ENCODE measurements at places on chromosomes 4 and X.

- DNase-seq = no peak
These were observed 25.3 kb downstream of the STEEP1 start for GRCh38 chrX:119539872-119540271.

DNA sequence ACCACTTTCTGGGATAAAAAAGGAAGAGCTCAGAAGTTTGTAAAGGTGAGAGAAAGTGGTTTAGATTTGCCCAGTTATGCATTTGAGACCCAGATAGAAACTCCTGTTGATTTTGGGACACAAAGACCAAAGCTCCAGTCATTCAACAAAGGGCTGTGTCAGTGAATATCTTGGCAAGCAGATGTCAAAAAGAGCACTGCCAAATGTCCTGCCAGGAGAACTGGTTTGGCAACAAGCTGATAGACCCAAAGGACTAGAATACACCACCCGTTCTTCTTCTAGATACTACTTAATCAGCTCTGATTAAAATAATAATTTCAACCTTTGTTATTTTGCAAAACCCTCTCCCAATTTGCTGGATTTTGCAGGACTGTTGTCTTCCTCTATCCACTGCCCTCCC, 121.4 kb downstream of the NHS start:
- DNase-seq = no peak

- DNase-seq = peak; percentile 70
These were observed 247 bp upstream of the PPA2 start for GRCh38 chr4:105474099-105474518.

GRCh38 chr4:40608628-40609027, 21.0 kb downstream of the RBM47 start:
- DNase-seq = no peak

GRCh38 chrX:133869270-133869669, 116.1 kb downstream of the GPC3 start:
- DNase-seq = no peak

DNA sequence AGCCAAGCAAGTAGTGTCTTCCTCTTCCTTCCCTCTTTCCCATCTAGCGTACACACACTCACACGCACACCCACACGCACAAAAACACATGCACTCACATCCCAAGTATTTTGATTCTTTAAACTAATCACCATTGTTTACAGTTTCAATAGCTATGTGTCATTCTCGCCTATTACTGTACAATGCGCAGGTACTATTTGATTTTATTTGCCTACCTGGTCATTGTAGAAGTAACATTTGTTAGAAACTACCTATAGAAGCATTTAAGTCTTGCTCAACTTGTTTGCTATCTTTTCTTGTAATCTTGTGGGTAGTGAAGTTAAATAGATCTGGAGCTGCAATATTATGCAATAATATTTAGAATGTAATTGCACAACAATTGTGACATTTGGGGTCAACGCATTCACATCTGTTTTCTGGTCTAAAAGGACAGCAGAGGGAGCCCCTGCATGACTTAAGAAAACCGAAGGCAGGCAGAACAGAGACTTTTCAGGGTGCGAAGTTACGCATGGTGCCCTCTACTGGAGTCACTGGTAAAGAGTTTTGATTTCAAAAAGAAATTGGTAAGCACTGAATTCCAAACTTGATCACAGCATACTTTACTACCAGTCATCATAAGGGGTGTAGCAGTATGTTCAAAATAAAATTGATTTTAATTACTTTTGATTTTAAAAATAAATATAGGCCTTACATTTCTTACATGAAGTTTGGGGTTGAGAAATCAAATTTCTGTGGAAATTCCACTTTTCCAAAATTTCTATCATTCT, 503.3 kb upstream of the FAM241A start:
- DNase-seq = no peak

- no peak for DNase-seq
These were observed 25.3 kb downstream of the ARHGAP24 start for GRCh38 chr4:85500110-85500867.

DNA sequence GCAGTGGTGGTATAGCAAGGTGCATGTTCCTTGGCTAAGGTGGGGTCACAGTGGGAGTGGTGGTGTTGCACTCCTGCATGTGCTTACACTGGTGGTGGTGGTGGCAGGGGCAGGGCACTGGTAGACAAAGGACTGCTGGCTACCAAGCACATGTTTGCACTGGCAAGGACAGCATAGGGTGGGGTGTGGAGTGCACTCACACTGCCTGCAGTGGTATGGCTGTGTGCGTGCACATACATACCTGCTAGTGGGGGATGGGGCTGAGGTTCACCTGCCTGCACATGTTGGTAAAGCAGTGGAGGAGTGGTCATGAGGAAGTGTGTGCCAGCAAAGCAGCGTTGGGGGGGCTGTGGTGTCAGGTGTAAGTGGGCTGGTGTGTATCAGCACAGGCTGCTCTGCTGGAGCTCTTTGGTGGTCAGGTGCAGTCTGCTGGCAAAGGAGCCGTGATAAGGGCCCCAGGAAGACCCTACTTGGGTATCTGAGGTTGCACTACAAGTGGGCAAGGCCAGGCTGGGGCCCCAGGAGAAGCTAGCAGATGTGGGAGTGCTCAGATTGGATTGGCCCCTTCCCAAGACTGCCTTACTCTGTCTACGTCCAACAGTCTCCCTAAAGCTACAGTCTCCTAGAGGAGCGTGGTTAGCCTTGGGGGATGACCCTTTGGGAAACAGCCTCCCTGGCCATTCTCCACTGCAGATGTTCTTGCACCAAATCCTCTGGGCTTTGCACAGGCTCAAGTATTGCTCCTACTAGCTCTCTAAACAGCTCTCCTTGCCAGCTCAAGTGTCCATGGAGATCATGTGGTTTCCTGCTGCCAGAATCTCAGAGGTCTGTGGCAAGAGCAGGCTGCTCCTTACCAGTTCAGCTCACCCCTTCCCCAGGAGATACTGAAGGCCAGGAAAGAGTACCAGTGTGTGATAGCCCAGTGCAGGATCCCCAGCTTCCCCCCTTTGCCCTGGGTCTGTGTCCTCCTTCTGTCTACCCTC, 486.3 kb upstream of the PABPC4L start:
- no peak for DNase-seq

DNA sequence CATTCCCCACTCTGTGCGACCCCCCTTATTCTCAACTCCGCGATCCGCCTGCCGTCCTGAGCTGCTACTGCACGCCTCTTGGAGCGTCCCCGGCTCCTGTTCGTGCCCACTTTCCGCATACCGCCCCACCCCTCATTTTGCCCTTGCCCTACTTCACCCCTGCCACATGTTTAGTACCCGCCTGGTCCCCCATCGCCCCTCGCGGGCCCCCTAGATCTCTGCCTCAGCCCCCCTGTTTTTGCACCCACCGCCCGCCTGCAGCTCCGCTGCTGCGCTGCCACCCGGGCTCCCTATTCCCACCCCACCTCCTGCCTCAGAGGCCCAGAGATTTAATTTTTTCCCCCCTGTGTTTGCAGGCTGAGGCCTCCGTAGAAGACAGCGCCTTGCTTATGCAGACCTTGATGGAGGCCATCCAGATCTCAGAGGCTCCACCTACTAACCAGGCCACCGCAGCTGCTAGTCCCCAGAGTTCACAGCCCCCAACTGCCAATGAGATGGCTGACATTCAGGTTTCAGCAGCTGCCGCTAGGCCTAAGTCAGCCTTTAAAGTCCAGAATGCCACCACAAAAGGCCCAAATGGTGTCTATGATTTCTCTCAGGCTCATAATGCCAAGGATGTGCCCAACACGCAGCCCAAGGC, 1.4 kb downstream of the MAGED1 start:
- DNase-seq = no peak

- no peak for DNase-seq
These were observed 138.9 kb upstream of the MID1 start for GRCh38 chrX:10759141-10759799.

- DNase-seq = no peak
These were observed 265.3 kb downstream of the RCHY1 start for GRCh38 chr4:75248770-75249407.

- DNase-seq = no peak
These were observed 851.6 kb downstream of the CENPC start for GRCh38 chr4:66693694-66694093.

- DNase-seq = peak; percentile 25
These were observed 44.5 kb downstream of the SEPTIN11 start for GRCh38 chr4:76993787-76994641.

DNA sequence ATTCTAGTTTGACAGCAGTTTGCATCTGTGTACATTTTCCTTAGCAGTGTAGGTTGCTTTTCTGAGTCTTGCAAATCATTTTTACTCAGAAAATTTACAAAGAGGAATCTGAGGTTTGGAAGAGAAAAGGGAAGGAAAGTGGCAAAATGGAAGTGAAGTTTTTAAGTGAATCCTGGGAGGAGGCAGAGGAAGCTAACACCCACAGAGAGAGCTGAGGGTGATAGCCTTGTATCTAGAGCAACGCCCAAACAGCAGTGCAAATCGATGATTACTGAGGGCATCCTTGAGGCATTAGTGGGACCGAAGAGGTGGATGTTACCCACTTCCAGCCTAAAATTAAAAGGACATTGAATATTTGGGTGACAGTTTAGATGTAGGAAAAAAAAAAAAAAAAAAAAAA, 31.8 kb downstream of the KLF3 start:
- no peak for DNase-seq

- no peak for DNase-seq
These were observed 31.6 kb downstream of the SH3KBP1 start for GRCh38 chrX:19855700-19856381.

DNA sequence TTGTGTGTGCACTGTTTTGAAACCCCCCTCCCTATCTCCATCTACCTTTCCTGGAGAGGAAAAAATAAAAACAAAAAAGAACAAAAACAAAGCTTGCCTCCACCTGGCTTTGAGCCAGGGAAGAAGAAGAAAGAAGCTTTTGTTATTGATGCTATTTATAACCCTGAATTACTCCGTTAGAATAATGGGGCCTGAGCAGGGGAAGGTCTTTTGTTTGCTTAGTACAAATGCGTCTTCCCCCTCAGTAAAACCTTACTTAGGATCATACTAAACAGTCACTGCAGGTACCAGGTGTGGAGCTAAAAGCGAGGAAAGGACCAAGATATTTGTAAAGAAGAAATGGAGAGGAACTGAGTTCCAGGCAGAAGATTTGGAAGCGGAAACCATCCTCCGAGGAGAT, 352.1 kb downstream of the KCNIP4 start:
- DNase-seq = no peak

DNA sequence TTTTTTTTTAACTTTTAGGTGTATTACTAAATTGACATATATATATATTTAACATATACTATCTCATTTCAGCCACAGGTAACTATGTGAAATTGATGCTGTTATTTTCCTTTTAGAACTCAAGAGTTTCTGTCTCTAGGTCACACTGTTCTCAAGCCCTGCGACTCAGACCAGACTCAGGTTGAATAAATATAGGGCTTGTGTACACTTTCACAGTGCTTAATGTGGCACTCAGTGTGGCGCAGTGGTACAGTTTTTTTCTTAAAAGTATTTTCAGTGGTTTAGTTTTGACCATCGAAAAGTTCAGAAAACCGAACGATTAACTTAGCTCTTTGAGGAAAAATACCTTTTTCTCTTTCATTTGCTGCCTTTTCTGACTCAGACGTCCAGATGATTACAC, 24.7 kb downstream of the PACRGL start:
- DNase-seq = no peak

DNA sequence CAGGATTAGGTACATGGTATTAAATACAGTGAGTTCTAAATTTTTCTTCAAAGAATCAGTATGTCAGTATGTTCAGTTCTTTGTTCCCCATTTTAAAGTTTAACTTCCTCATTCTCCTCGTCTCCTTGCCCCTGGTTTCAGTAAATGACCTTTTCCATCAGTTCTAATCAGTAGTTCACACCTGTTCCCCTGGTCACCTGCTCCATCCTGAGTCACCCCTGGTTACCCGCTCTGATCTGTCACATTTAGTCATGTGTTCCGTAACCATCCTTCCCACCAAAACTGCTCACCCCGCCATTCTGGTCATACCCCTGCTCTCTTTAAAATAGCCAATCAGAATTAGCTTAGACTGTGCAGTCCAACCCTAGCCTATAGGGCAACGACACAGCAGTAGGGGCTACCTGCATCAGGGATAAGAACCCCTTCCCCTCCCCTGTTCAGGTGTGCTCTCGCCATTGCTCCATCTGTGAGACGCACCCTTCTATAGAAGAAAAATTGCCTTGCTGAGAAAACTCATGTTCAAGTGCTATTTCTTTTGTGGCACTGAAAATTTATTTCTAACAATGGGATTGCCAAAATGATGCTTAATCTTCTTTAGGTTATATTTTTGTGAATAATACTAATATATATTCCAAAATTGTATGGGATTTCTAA, 181.3 kb downstream of the OR13H1 start:
- no peak for DNase-seq

DNA sequence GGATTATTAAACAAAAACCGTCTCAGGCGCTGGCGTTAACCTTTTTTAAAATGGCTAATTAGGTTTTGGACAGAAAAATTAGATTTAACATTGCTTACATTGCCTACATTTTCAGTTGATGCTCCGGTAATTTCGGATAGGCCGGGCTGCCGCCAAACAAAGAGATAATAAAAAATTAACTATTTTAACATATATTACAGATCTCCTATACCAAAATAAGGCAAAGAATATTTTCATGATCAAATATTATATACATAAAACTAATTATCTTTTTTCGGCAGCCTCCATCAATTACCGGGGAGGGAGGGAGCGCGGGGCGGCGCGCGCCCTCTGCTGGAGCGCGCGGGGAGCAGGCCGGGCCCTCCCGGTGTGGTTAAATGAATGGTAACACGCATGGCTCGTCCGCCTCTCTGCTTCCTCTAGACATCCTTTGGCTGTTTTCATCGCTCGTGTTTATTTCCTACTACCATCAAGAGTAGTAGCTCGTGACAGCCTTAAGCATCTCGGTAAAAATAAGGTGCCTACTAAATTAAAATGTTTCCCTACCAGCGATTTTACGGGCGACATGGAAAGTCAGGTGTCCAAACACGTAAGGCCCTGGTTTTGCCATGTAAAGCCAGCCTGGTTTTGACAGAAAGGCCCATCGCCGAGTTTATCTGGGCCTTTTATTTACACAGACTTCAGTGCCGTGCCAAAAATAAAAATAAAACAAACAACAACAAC, 52.4 kb upstream of the TMEM33 start:
- peak; percentile 19 for DNase-seq

GRCh38 chrX:66638591-66639500, at the start of gene EDA2R:
EDA2R (minus strand) TSS chrX:66639078; CDS start chrX:66616020, 23,058 bp downstream.
- DNase-seq = no peak
